Ureter (tissue), 1 donor: ENCODE measurements at places on chromosomes 2 and 18. TPM values are rescaled to one million over a fixed set of nuclear protein-coding genes. Genes with fewer than 3 reads are reported as not detected.

DYNAP gene
- total RNA-seq: not detected

CAPN14 gene
- 0.62 TPM for total RNA-seq

GKN2 gene
- total RNA-seq: not detected

PLEK gene
- total RNA-seq: 3.7 TPM

FIGN gene
- total RNA-seq: 8.0 TPM

CHRNG gene
- total RNA-seq: not detected

CHRND gene
- not detected for total RNA-seq

CRYGD gene
- total RNA-seq: not detected

RPRM gene
- 7.7 TPM for total RNA-seq

RAB6C gene
- 0.34 TPM for total RNA-seq

GLI2 gene
- 9.8 TPM for total RNA-seq

IL1RL1 gene
- 18.3 TPM for total RNA-seq

LIPT1 gene
- 14.8 TPM for total RNA-seq

PRKRA gene
- 48.1 TPM for total RNA-seq

CTIF gene
- total RNA-seq: 62.3 TPM

UGT1A7 gene
- 7.7 TPM for total RNA-seq

KRTCAP3 gene
- 52.9 TPM for total RNA-seq

IL36G gene
- total RNA-seq: not detected

SCYGR4 gene
- not detected for total RNA-seq

CPO gene
- not detected for total RNA-seq

ANKRD62 gene
- not detected for total RNA-seq

L3MBTL4 gene
- total RNA-seq: 8.5 TPM

SIGLEC15 gene
- total RNA-seq: 8.4 TPM

GULP1 gene
- 19.9 TPM for total RNA-seq

GALNT5 gene
- 0.29 TPM for total RNA-seq

FAM124B gene
- 1.9 TPM for total RNA-seq

TNFAIP6 gene
- 1.9 TPM for total RNA-seq

KIF5C gene
- 14.3 TPM for total RNA-seq

RSAD2 gene
- total RNA-seq: 4.4 TPM

MYO3B gene
- total RNA-seq: 14.1 TPM

ALLC gene
- total RNA-seq: not detected
